Activated CD8-positive, alpha-beta memory T cell treated with anti-CD3 and anti-CD28 coated beads for 48 hours (primary cell): ENCODE measurements at places on chromosomes 12 and 14.

- DNase-seq = no peak
Observed at GRCh38 chr12:15733136-15733535, 56.1 kb downstream of the EPS8 start.

GRCh38 chr12:1199700-1200099 lies 208.7 kb downstream of the ERC1 start:
- DNase-seq = no peak

DNA sequence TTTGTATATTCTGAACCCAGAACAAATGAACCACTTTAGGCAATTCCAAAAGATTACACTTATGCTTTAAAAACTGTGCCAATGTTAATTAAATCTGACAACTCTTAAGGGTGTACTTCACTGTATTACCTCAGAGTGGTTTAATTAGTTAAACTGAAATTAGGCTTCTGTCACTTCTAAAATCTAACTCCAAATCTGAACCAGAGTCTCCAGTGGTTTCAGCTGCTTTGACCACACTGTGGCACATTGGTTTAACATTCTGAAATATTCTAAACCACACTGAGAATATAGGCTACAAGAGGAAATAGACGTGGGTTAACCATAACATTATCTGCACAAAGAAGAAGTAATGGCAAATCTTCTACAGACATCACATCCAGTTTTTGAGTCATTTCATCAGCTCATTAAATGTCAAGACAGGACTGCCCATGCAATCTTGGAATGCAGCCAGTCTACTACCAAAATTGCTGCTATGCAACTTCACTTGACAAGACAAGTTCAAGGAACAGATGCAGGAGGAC lies 94.8 kb downstream of the LRP6 start:
- peak; percentile 5 for DNase-seq

GRCh38 chr12:2487278-2487677 lies 307.5 kb upstream of the FKBP4 start:
- no peak for DNase-seq

DNA sequence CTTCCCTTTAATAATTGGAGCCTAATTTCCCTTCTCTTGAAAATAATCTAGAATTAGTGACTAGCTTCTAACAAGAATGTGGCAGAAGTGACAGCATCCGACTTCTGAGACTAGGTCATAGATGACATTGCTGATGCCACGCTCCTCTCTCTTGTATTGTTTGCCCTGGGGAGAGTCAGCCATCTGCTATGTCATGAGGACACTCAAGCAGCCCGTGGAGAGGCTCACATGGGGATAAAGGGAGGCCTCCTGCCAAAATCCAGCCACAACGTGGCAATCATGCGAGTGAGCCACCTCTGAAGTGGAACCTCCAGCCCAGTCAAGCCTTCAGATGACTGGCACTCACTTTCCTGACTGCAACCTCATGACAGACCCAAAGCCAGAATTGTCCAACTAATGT lies 54.2 kb upstream of the LRRK2 start:
- DNase-seq = no peak
